ENCODE measurements at places on chromosomes 1 and 21. TPM values are rescaled to one million over a fixed set of nuclear protein-coding genes. Genes with fewer than 3 reads are reported as not detected.
A peak's percentile ranks its signal among the peaks of the same experiment; 100 is the strongest.

The LMX1A gene
- not detected for total RNA-seq

The DIO1 gene
- not detected for total RNA-seq

The FAM167B gene
- total RNA-seq, result 2.7 TPM

The ATF3 gene
- 119 TPM for total RNA-seq

- DNase-seq, result no peak
These were observed 221.9 kb downstream of the CTH start for GRCh38 chr1:70633004-70633403.

GRCh38 chr21:39675993-39676661 is 63.4 kb downstream of the B3GALT5 start:
- DNase-seq, result peak; percentile 91
